Dermis blood vessel endothelial cell (primary cell): ENCODE measurements at places on chromosomes 1 and 21. TPM values are rescaled to one million over a fixed set of nuclear protein-coding genes. Genes with fewer than 3 reads are reported as not detected.

DNA sequence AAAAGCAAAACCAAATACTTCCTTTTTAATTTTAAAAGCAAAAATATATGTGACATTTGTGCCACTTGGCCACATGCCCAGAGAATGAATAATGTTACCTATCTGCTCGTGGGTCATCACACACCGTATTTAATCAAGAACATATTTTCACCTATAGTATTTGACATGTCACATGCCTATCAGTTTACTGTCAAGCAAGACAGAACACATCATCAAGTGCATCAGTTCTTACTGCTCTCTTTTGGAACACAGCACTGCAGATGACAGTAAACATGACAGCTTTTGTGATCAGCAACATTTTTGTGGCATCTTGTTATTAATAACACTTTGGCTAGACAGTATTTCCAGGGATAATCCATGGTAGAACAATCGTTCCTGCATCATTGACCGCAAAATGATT lies 134.4 kb downstream of the LRRC7 start:
- DNase-seq = no peak

- no peak for DNase-seq
These were observed 34.9 kb downstream of the RSPH1 start for GRCh38 chr21:42461185-42461520.

- DNase-seq = no peak
These were observed 27.8 kb downstream of the AGMAT start for GRCh38 chr1:15557008-15557407.

GRCh38 chr1:218699421-218699820 lies 354.3 kb downstream of the TGFB2 start:
- DNase-seq = no peak

Gene NPL
- total RNA-seq = 1.9 and 2.4 TPM in 2 replicates

DNA sequence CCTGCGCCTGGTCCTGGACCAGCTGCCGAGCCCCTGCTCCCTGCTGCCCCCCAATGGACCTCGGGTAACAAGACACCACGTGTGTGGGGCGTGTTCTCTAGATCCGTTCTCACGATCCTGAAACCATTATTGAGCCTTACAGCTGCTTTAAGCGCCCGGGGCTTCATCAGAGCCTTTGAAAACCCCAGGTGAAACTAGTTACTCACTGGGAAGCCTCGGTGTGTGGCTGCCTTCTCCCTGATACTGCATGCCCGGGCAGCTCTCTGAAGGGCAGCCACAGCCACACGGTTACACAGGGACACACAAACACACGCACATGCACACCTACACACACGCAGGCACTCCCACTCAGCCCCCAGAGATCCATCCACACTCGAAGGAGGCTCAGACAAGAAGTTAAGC lies 5.3 kb downstream of the HES2 start:
- peak; percentile 75 for DNase-seq

DNA sequence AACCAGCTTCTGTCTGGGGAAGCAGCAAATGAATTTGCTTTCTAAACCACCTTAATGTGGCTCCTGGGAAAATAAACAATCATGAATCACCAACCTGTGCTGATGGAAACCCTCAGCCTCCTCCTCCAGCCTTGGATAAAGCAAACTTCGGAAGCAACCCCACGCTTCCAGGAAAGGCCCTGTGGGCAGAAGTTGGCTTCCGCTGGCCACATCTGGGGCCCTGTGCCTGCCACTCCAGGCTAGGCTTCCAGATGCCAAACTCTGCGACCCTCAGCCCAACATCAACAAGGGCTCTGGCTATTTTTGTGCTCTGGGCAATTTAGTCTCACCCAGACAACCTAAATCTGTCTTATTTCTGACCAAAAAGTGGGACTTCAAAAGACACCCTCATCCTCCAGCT lies 6.2 kb upstream of the OXCT2 start:
- no peak for DNase-seq

GRCh38 chr1:48680411-48681035 lies 96.2 kb downstream of the BEND5 start:
- DNase-seq = no peak

GRCh38 chr1:46278807-46279206 lies 24.6 kb downstream of the LRRC41 start:
- no peak for DNase-seq

GRCh38 chr21:43021756-43022600 lies 47.6 kb downstream of the PKNOX1 start:
- no peak for DNase-seq

Gene AMPD2
- 32.0 and 40.4 TPM in 2 replicates for total RNA-seq

- DNase-seq = no peak
These were observed 149.8 kb downstream of the PDE4B start for GRCh38 chr1:65942476-65942875.

DNA sequence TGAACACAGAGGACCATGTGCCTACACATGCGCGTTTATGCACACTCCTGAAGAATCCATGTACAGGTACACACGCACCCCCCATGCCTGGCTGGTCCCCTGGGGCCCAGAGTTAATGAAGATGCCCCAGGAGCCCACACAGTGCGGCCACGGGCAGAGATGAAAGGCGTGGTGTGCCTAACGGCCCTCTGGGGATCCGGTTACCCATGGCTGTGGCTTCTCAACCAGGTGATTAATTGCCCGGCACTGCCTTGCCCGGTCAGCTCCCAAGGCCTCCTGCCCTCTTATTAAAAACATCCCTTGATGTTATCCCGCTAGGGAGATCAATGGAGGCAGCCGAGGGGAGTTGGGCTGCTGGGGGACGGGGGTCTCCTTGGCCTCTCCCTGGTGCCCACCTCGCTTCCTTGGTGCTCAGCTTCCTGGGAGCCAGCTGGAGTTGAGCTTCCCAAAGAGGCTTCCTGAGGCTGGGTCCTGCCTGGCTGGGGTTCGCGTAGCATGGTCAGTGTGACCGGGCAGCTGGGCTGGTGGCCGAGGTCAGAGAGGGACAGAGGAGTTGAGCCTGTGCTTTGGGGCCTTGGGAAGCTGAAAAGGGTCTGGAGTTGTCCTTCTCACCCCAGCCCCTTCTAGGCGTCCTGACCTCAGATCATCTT lies 75.0 kb upstream of the WNT4 start:
- DNase-seq = no peak

- DNase-seq = no peak
These were observed 32.3 kb downstream of the KIRREL1 start for GRCh38 chr1:158025576-158026230.

- DNase-seq = no peak
These were observed 71.6 kb upstream of the KCND3 start for GRCh38 chr1:112061056-112061455.

GRCh38 chr21:42975886-42976608 lies 1.7 kb downstream of the PKNOX1 start:
- no peak for DNase-seq

DNA sequence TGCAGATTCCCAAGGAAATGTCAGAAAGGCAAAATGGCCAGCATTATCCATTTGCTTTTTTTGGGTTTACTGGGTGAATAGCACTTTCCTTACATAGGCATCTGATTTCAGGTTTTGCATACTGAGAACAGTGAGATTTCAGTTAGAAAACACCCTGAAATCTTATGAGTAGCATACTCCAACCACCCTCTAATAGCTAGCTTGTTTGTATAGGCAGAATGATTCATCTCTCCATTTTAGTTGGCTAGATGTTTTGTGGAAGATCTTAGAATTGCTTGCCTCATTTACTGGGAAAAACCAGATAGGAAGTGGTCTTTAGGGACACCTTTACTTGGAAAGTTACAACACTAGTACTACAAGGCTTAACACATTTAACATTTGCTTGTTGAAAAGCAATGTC lies 10.4 kb downstream of the KYAT3 start:
- DNase-seq = no peak

DNA sequence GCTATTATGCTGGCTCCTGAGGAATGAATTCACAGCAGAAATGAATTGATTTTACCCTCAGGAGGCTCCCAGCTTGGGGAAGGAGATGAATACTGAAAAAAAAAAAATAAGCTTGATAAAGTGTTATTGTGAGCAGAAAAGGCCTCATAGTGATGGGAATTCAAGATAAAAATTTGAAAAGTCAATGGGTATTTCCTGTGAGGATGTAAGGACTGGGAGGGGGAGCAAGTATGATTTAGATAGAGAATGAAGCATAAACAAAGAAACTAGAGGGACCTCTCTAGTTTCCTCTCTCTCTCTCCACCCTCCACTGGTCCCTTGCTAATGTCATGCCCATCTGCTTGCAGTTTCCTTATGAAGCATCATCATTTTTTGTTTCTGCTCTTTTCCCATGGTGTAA lies 439.0 kb upstream of the PLXNA2 start:
- DNase-seq = peak; percentile 39

DNA sequence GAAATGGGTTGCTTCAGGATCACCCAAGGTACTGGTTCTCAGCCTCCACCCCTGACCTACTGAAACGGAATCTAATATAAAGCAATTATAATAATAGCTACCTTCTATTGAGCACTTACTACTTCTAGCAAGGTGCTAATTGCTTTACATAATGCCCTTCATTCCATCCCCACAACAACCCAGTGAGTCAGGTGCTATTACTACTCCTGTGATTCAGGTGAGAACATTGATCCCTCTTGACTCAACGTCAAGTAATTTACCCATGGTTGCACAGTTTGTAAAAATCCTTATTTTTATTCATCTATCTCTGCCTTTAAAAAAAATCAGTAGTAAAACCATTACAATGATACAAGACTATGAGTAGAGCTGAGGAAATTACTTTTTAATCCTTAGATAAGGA lies 85.2 kb downstream of the UCHL5 start:
- DNase-seq = no peak

GRCh38 chr1:12405325-12406210 lies 175.7 kb downstream of the VPS13D start:
- DNase-seq = peak; percentile 82

Gene SLC44A3
- 2.9 and 3.0 TPM in 2 replicates for total RNA-seq

Gene PLA2G2A
- not detected in 2 replicates for total RNA-seq

- no peak for DNase-seq
These were observed 2.1 kb downstream of the NIPAL3 start for GRCh38 chr1:24417681-24418080.

GRCh38 chr1:21337928-21338572 lies 47.8 kb upstream of the ECE1 start:
- DNase-seq = peak; percentile 75

Gene OR2L3
- not detected in 2 replicates for total RNA-seq

DNA sequence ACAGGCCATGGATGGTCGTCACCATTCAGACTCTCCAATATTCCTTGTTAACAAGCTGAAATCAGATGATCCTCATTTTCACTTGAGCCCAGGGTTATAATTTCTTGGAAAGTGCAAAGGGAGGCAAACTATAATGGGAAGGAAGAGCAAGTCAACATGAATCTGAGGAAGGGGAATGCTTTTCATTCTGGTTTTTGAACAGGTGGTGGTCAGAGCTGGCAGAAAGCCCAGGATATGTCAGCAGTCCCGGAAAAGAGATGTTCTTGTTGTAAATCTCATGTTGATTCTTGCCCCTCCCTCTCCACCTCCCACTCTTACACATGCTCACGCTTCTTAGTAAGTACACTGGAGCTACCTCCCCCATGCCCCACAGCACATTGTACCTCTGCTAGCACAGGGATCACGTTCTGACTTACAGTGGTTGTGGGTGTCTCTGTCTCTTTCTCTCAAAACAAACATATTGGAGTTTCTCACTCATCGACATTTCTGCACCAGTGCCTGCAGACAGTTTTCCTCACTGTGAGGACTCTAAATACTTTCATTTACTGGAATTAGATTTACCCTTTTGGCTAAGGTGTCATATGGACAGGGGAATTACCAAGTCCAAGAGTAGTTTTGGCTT lies 77.6 kb downstream of the XCL2 start:
- DNase-seq = no peak

Gene CYP4A22
- not detected in 2 replicates for total RNA-seq

DNA sequence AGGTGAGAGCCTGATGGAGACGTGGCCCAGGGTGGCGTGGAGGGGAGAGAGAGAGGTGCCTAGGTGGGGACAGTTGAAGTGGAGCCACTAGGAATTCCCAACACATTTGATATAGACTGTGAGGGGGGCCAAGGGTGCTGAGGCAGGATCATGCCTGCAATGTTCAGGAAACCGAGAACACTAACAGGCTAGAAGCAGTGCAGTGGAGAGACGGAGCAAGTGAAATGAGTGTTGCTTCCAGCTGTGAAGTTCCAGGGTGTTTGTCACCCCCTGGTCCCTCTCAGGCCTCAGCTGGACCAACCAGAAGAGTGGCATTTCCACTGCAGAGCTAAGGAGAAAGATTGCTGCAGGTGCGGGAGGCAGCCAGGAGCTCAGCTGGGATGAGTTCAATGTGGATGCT lies 127.1 kb downstream of the RIPK4 start:
- DNase-seq = no peak

Gene OR2AK2
- not detected in 2 replicates for total RNA-seq

GRCh38 chr21:46483300-46484295 lies 24.9 kb downstream of the DIP2A start:
- DNase-seq = no peak

DNA sequence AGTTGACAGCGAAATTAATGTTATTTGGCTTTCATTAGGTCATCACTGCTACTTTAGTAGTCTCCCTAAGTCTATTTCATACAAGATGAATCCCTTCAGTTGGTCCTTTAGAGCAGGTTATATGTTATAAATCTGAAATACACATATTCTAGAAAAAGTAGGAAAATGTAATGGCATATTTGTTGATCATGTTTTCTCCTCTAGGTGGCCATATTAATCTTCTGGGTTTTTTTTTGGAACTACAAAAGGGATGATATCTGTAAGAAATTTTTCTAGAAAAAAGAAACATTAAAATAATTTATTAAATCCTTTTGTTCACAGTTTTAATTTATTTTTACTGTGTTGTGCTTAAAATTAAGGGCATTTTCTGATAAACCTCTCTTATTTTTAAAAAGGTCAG lies 87.9 kb downstream of the SYT14 start:
- DNase-seq = no peak

Gene MATN1
- total RNA-seq = 0.17 TPM in 1 of 2 replicates, not detected in the other

GRCh38 chr1:245301921-245302320 lies 147.1 kb downstream of the KIF26B start:
- DNase-seq = no peak

Gene TCHHL1
- total RNA-seq = not detected in 2 replicates

DNA sequence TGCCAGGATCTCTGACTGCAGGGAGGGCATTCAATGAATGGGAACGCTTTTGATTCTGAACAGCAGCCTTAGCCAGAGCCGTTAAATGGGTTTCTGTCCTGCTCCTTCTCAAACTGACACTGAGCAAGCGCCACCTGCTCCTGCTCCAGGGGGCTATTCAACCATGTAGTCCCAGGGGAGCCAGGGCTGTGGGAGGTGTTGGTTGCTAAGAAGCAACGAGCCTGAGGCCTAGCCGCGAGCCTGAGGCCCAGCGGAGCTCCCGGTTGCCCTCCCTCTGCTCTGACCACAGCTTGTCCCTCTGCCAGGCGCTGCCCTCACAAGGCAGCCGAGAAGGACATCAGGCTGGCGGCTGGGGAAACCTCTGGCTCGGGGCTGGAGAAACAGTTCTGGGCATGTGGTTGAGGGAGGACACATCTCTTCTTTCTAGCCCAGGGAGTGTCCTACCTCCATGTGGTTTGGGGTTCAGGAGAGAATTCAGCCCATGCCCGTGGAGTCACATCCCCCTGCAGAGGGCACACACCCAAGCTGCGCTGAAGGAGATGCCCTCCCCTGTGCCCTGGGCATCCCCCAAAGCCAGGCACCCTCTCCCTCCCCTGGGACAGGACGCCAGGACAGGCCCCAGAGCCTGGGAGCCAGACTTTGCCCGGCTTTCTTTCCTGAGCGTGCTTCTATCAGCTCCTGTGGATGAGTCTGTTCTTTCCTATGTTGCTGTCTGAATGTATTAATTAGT lies 18.0 kb downstream of the PCP4 start:
- no peak for DNase-seq
